Activated naive CD4-positive, alpha-beta T cell (primary cell): ENCODE measurements at places on chromosomes 5 and 9.

- no peak for DNase-seq
Measured at GRCh38 chr5:127386557-127386956, 96.0 kb downstream of the MEGF10 start.

GRCh38 chr5:133688391-133688790 is 76.0 kb upstream of the FSTL4 start:
- no peak for DNase-seq

- DNase-seq: no peak
Measured at GRCh38 chr9:74036549-74037231, 460.4 kb upstream of the RORB start.

DNA sequence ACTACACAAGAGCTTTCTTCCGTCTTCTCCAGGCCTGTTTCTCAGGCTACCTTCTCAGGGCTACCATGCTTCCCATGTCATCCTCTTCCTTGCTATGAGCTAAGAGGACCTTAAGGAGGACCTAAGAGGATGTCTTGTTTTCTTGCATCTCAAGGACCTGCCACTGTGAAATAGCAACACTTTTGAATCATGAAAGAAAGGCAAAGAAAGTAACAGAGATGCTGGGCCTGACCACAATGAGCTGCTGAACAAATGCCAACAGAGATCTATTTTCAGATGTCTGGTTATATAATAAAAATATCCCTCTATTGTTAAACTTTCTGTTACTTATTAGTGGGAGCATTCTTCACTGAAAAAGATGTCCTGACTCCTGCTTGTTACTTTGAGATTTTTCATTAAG is 36.7 kb upstream of the ANXA1 start:
- no peak for DNase-seq

- DNase-seq: no peak
Measured at GRCh38 chr5:32450952-32451351, 6.4 kb upstream of the ZFR start.
